ENCODE measurements at places on chromosomes 11 and 22.

- DNase-seq = no peak
These were observed 437 bp downstream of the KIAA0930 start for GRCh38 chr22:45240104-45240809.

- no peak for DNase-seq
These were observed 248.7 kb upstream of the ARHGAP42 start for GRCh38 chr11:100438376-100438775.

GRCh38 chr22:44731357-44731970, 20.9 kb upstream of the ARHGAP8 start:
- no peak for DNase-seq

GRCh38 chr22:29096736-29097669, 24.2 kb downstream of the KREMEN1 start:
- no peak for DNase-seq

GRCh38 chr11:57150454-57150917, 31.3 kb upstream of the LRRC55 start:
- DNase-seq = peak; percentile 16

- no peak for DNase-seq
These were observed 201.9 kb upstream of the UBASH3B start for GRCh38 chr11:122453586-122453985.

DNA sequence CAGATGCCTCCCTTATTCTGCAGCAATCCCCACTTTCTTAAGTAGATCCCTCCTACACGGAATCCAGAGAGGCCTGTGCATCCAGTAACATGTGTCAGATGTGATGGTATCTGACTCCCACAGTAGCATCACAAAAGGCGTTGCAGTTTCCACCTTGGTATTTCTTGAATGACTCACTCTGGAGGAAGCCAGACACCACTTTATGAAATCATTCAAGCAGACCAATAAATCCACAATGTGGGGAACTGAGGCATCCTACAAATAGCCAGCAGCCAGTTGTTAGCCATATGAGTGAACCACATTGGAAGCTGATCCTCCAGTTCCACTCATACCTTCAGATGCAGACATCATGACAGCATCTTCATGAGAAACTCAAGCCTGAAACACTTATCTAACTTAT, 798.1 kb downstream of the OPCML start:
- DNase-seq = peak; percentile 94
